ENCODE measurements at places on chromosomes 1 and 21.

DNA sequence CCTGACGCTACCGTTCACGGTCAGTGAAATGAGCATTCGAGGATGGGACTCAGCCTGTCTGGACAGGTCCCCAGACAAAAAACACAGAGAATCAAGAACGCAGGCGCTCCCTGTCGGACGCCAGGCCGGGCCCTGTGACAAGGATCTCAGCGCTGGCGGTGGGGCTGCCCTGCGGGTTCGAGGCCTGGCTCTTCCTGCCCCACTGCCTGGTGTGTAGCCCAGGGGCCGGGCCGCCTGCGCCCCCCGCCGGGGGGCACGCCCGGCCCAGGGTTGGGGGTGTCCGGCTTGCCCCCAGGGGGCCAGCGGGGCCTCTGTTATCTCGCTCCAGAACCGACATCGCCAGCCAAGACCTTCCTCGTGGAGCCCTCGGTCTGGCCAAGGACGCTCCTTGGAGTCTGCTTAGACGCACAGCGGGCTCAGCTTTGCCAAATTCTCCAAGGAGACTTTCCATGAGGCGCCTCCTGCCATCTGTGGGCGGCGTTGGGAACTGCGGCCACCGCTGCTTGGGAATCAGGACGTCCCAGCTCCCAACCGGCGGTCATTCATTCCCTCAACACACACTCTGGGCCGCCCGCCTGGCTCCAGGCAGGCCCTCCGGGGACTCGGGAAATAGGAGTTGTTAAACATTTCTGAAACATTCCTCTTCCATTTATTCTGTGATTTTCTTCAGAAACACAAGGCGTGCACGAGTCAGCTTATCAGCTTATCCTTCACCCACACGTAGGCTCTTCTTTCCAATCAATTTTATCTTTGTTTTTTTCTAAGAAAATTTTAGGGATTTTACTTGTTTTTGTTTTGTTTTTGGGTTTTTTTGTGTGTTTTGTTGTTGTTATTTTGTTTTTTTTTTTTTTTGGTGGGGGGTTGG is 11.3 kb upstream of the RIPK4 start:
- DNase-seq: peak; percentile 66

GRCh38 chr1:187691439-187691838 is 862.7 kb downstream of the PLA2G4A start:
- no peak for DNase-seq

DNA sequence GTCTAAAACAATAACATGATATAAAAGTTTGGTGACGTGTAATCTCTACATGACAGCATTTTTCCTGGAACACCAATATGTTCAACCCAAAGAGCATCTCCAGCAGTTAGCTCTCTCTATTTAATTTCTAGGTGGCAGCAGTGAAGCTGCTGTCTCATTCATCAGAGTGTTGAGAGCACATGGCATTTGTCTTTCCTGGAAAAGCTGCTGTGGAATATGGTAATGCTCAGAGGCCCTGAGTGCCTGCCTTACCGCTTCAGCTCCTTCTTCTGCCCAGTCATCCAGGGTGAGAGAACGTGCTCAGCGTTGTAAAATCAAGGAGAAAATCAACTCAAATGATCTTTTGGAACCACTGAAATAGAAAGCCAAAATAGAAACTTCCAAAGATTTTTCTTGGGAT is 640.7 kb downstream of the ADGRL2 start:
- DNase-seq: no peak

DNA sequence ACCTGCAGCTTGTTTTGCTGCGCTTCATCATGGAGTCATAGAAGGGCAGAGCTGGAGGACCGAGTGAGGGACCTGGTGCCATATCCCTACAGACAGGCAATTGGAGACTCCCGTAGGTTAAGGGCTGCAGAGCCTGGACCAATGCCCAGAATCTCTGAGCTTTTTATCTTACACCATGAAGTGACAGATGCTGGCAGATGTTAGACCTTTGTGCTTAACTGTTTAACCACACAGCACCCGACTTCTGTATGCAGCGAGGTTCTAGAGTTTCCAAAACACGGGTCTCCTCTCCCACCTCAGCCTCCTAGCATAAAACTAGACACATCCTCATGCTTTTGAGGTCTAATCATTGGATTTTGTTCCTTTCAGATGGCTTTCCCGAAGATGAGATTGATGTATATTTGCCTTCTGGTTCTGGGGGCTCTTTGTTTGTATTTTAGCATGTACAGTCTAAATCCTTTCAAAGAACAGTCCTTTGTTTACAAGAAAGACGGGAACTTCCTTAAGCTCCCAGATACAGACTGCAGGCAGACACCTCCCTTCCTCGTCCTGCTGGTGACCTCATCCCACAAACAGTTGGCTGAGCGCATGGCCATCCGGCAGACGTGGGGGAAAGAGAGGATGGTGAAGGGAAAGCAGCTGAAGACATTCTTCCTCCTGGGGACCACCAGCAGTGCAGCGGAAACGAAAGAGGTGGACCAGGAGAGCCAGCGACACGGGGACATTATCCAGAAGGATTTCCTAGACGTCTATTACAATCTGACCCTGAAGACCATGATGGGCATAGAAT is 47.6 kb downstream of the B3GALT5 start:
- DNase-seq: peak; percentile 96

GRCh38 chr1:94463765-94464330 is 45.7 kb downstream of the ABCD3 start:
- no peak for DNase-seq

GRCh38 chr1:3009021-3009420 is 12.2 kb upstream of the ACTRT2 start:
- DNase-seq: no peak

DNA sequence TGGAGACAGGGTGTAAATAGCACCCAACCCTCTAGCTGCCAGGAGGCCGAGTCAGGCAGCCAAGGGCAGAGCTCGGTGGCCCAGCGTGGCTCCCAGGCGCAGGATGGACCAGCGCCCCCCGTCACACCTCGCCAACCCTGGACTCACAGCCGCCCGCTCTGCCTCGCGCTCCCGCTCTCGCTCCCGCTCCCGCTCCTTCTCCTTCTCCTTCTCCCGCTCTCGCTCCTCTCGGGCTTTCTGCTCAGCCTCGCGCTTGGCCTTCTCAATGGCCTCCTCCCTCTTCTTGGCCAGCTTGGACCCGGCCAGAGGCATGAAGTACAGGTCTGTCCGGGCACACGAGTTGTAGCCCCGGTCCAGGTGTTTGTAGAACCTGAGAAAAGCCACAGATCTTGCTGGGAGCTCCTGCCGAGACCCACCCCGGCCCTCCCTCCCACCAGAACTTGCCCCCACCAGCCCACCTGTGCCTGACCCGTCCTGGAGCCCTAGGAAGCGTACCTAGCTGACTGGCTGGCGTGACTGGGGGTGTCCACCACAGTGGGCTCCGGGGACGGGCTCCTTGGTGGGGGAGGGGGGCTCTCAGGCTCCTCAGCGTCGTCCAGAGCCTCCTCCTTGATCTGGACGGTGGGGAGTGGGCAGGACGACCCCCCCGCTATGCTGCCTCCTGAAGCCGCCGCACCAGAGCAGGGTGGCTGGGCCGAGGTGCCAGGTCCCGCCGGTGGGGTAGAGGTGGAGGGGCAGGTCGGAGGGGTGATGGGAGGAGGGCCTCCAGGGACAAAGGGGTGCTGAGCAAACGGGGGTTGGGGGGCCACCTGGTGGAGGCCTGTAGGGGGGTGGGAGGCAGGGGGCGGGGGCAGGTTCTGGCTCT is 41.9 kb downstream of the SLC45A1 start:
- no peak for DNase-seq

- DNase-seq: no peak
Observed at GRCh38 chr1:106899644-106900043, 156.8 kb upstream of the PRMT6 start.

DNA sequence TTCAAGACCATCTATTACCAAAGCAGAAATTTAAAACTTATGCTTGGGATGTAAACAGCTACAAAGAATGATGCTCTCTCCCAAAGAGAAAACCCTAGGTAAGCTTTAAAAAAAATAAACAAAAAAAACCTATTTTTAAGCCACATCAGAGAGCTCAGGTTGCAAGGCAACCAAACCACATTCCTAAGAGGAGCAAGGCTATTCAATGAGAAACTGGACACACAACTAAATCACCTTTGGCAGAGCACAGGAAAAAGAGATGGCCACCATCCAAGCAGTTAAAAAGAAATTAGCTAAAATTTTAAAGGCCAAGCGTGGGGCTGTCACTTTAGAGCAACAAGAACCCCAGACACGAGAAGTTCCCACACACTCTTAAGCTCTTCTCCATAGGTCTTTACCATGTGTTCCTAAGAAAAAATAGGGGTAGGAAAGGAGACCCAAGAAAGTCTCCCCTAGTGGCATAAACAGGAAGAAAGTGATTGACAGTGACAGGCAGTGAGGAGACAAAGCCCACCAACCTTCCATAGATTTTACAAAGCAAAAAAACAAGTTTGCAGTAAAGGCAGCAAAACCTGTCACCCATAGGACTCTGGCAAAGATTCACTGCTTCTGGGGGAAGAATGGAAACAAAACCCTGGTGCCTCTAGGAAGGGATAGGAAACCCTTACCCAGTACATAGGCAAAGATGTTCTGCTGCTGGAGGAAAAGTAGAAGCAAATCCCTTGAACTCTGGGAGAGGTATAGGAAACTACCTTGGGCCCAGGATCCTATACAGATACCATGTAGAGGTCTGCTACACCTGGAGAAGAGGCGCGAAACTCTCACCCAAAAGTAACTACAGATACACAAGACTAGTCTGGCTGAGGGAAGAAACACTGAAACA is 68.5 kb downstream of the FOXJ3 start:
- DNase-seq: no peak

DNA sequence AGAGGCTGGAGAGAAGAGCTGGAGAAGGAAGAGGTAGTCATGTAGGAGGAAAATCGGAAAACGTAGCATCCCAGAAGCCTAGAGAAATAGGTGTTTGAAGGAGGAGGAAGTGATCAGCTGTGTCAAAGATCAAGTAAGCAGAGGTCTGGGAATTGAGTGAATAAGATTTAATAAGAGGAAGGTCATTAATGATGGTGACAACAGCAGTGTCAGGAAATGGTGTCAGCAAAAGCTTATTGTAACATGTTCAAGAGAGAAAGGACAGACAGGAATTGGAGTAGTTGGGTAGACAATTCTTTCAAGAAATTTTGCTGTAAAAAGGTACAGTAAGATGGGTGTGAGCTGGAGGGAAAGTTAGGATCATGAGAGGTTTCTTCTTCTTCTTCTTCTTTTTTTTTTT is 41.6 kb upstream of the SLC6A9 start:
- DNase-seq: no peak

DNA sequence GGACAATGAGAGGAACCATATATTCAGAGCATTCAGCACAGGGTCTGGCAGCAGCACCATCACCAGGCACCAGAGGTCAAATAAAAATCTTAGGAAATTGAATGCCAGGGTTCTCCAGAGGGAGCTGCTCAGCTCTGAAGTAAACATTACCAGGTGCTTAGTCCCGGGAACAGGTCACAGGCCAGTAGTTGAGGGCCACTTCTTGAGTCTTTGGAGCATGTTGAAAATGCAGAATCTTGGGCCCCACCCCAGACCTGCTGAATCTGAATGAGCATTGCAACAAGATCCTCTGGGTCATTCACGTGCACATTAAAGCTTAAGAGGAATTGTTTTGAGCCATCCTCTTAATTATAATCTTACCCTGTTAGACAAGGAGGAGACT is 33.8 kb downstream of the PHC2 start:
- DNase-seq: no peak
